ENCODE measurements at places on chromosomes 3 and 15.

- no peak for DNase-seq
These were observed 33.4 kb downstream of the MUC20 start for GRCh38 chr3:195754141-195754540.

DNA sequence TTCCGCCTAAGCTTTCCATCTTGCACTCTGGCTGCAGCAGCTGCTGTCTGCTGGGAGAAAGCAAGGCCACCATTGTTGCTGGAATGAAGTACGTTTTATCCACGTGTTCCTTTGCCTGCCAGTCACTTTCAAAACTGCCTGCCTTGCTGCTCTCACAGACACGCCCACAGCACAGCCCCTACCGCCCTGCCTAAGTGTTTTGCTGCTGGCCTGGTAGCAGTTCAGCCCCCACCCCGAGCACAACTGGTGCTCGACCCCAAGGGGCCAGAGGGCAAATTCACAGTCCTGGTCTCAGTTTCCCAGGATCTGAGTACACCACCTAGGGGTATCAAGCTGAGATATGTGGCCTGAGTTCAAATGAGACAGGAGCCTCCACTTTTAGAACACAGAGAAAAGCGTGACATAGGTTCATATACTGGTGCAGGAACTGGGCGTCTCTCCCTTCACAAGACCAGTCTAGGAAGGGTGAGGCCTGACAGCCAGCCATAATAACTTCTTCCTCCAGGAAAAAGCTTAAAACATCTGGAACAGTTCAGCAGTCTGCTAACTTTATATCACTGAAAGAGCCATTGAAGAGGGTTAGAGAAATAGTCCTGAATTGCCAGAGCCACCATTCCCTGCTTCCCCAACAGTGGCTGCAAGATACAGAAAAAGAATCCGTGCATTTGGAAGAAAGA, 1012.3 kb downstream of the ZPLD1 start:
- DNase-seq = no peak

GRCh38 chr3:176190755-176191154, 1006.5 kb downstream of the TBL1XR1 start:
- DNase-seq = no peak

- no peak for DNase-seq
These were observed 9.9 kb downstream of the AP3B2 start for GRCh38 chr15:82699726-82700125.

DNA sequence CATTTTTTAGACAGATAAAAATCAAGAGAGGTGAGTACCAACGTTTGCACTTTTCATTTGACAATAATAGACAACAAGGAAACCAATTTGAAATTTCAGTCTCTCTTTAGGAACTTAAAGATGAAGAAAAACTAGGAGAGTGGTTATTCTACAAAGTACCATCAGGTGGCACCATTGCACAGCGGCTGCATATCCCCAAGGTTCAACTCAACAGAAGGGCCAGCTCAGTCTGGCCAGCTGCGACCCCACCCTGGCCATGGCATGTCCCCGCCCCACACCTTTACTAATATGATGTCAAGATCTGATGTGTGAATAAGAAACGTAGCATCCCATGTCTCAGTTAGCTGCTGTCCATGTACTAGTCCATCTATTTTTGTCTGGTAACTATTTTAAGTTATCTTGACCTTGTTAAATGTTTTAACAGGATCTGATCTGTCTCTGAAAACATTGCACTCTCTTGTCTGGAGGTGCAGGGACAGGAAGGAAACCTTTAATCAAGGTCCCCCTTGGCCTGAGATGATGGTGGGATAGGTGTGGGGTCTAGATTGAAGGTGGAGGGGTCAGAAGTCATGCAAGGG, 35.5 kb upstream of the CGNL1 start:
- peak; percentile 13 for DNase-seq

All from T-helper 2 cell treated with Interferon-gamma antibody and Interleukin-4, amounts not matched to agents 5 μg/mL and 100 μg/mL, for 36 hours (primary cell).